ENCODE measurements at places on chromosomes 7 and 10. TPM values are rescaled to one million over a fixed set of nuclear protein-coding genes. Genes with fewer than 3 reads are reported as not detected.

GRCh38 chr10:14016931-14017333 is 313.8 kb downstream of the FRMD4A start:
- H3K27me3 ChIP-seq: peaks cover under 1% of the 10 kb centered on the region
- peaks cover 3% of the 10 kb centered on the region for H3K36me3 ChIP-seq
- H3K27ac ChIP-seq: no peak overlapping the region
- peaks cover 3% of the 10 kb centered on the region for H3K4me1 ChIP-seq

GRCh38 chr10:129417870-129418269 is 49.2 kb upstream of the MGMT start:
- peaks cover 5% of the 10 kb centered on the region for H3K27me3 ChIP-seq
- H3K4me1 ChIP-seq: no peaks in the 10 kb centered on the region
- no peaks in the 10 kb centered on the region for H3K36me3 ChIP-seq
- no peak for DNase-seq
- no peak overlapping the region for H3K4me3 ChIP-seq

- peak overlapping the region; percentile 80 for H3K27ac ChIP-seq
- peaks cover 36% of the 10 kb centered on the region for H3K4me1 ChIP-seq
- no peak overlapping the region for H3K4me3 ChIP-seq
- no peak for DNase-seq
Observed at GRCh38 chr10:69359148-69359547, 57.6 kb downstream of the TACR2 start.

- DNase-seq: no peak
- H3K4me3 ChIP-seq: no peak overlapping the region
- no peaks in the 10 kb centered on the region for H3K4me1 ChIP-seq
- H3K27ac ChIP-seq: no peak overlapping the region
- H3K27me3 ChIP-seq: peaks cover 4% of the 10 kb centered on the region
Observed at GRCh38 chr7:47574482-47575329, 7.2 kb downstream of the TNS3 start.

GRCh38 chr10:87942884-87943527 is 79.6 kb downstream of the PTEN start:
- no peak overlapping the region for H3K4me3 ChIP-seq
- H3K27me3 ChIP-seq: no peaks in the 10 kb centered on the region
- H3K4me1 ChIP-seq: peaks cover 2% of the 10 kb centered on the region
- peaks cover 46% of the 10 kb centered on the region for H3K36me3 ChIP-seq

GRCh38 chr10:131806646-131807317 is 94.0 kb upstream of the PPP2R2D start:
- H3K27me3 ChIP-seq: no peaks in the 10 kb centered on the region
- peak; percentile 33 for DNase-seq
- no peak overlapping the region for H3K27ac ChIP-seq
- no peaks in the 10 kb centered on the region for H3K36me3 ChIP-seq

CCL24 gene
- total RNA-seq: not detected

PANK1 gene
- total RNA-seq: 6.2 TPM

HECW1 gene
- total RNA-seq: not detected

CLDN3 gene
- total RNA-seq: not detected
